ENCODE measurements at places on chromosomes 1 and 21.
A peak's percentile ranks its signal among the peaks of the same experiment; 100 is the strongest.

DNA sequence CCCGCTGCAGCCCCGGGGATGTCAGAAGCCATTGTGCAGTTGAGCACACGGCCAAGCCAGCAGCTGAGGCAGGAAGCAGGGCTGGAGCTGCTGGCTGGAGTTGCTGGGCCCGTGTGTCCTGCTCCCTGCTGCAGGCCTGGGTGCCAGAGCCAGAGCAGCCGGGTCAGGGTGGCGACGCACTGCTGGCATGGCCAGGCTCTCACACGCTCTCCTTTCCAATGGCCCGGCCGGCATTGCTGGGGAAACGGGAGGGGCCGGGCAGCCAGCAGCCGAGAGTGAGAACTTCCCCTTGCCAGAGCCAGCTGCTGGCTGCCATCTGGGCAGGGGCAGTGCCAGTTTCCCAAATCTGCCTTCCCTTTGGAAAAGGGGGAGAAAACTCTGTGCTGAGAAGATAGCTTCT lies 82.4 kb upstream of the PROX1 start:
- DNase-seq = peak; percentile 39

DNA sequence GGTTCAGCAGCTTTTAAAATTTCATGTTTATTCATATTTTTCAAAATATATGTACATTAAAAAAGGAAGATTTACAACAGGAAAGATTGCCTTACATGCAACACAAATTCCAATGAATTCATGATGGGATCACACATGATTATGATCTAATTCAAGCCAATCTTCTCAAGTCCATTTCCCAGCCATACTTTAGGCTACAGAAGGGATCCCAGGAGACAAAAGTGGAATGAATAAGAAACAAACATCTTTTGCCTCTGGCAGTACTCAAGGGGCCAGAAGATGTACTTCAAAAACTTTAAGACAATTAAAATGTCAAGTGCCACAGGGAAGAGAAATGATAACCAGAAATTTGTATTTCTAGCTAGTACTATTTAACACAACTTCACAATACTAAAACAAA lies 10.2 kb upstream of the SH2D5 start:
- DNase-seq = no peak

DNA sequence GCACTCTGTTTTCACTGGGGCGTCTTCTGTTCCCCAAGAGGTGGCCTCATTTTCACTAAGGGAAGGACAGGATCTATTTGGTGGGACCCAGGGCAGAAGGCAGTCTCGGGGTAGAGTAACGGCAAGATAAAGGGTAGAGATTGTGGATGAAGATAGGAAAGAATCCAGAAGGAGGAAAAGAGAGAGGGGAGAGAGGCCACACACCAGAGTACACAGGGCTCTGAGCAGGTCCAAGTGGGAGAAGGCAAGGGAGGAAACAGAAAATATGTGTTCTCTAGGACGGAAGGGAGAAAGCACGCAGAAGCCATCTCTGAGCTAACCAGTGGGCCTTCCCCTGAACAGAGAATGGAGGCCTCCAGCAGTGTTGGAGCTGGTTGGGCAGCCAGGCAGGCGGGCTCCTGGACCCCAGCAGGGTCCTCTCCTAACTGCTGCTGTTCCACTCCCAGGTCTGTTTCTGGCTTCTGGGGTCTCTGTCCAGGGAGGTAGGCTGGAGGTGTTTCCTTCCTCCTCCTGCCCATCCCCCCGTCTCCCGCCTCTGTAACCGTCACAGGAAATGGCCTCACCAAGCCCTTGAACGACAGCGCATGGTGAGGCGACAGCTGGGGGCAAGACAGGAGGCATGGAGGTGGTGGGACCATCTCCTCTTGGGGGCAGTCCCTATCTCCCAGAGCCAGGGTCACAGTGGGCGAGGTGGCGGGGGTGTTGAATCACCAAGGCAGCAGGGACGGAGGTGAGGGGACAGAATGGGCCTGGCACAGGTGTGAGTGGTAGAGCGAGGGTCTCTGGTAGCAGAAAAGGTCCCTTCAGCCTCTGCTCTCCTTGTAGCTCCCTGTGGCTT lies 649 bp downstream of the PTPN7 start:
- DNase-seq = no peak

- no peak for DNase-seq
Measured at GRCh38 chr1:46526013-46526690, 25.3 kb downstream of the KNCN start.

- no peak for DNase-seq
Measured at GRCh38 chr1:3014443-3015268, 6.6 kb upstream of the ACTRT2 start.

- DNase-seq = no peak
Measured at GRCh38 chr1:54569339-54569738, 21.3 kb downstream of the ACOT11 start.

DNA sequence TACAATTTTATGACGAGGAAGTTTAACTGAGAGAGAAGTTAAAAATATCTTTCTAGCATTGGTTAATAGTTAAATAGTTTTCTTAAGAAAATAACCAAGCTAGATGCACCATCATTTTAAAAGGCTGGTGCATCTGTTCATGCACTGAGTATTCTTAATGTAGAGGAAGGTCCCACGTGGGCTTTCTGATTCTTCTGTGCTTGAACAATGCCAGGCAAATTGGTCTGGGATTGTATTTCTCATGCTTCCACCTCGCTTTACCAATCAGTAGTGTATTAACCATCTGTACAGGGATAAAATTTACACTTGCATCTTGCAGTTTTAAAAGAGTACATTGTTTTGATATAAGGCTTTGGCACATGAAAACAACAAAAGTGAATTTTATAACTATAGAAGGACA lies 47.4 kb upstream of the MTF2 start:
- no peak for DNase-seq

GRCh38 chr1:51348147-51348527 lies 17.8 kb upstream of the TTC39A start:
- no peak for DNase-seq

- DNase-seq = no peak
Measured at GRCh38 chr1:202806845-202807450, 1.3 kb downstream of the KDM5B start.

- DNase-seq = no peak
Measured at GRCh38 chr1:201391651-201392511, 7.2 kb downstream of the LAD1 start.

DNA sequence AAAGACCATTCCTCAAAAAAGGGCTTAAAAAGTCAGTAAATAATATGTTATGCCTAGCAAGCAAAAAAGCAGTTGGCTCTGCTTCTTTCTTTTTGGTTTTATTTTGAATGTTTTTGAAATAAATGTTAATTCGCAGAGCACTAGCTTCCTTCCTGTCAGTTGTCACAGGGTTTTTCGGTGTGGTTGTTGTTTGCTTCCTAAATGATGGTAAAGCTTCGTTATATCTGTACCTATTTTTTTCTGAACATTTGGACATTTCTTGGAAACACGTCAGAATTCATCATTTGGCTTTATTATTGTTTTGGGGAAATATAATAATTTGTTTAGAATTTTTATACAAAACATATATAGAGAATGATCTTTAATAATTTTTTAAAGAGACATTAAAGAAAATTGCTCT lies 351.9 kb upstream of the SGIP1 start:
- no peak for DNase-seq

GRCh38 chr1:150144606-150145005 lies 5.1 kb upstream of the PLEKHO1 start:
- no peak for DNase-seq

DNA sequence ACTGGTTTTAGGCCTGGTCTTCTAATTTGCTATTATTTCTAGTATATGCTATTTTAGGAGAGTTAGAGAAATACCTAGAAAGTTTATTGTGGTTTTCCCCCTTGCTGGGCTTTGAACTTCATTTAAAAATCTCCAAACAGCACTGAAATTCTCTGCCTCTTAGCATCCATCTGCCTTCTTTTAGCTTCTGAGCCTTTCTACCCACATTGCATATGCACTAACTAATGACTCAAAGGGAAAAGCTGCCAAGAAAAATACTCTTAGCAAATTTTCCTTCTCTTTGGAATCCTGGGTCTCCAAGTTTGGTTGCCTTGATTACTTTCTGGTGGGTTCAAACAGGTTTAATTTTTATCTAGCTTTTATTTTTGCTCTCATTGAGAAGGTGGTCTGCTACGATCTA lies 408.4 kb upstream of the PTBP2 start:
- DNase-seq = no peak

DNA sequence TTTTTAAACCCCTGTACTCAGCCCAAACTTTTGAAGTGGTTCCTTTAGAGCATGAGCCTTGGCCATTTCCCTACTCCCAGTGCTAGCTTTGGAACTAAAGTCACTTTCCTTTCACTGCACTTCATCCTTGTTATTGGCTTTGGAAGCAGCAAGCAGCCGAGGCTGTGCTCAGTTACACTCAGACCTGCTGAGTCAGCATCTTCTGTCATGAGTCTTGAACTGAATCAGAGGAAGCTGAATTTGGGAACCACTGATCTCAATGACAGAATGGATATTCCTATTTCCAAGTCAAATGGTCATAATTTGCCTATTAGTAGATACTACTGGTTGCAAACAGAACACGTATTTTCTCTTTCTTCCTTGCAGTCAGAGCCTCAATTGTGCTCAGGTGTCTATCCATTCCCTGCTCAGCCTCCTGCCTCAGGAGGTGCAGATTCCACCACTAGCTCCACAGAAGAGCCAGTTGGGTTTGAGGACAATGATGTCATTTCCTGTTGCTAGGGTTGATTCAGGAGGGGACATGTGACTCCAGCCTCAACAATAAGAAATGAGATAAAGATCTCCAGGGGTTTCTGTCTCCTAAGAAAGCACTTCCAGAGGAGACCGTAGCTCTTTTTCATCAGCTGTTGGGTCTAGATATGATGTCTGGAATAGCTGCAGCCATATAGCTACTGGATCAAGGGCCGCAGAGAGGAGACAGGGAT lies 44.9 kb upstream of the NTPCR start:
- no peak for DNase-seq

DNA sequence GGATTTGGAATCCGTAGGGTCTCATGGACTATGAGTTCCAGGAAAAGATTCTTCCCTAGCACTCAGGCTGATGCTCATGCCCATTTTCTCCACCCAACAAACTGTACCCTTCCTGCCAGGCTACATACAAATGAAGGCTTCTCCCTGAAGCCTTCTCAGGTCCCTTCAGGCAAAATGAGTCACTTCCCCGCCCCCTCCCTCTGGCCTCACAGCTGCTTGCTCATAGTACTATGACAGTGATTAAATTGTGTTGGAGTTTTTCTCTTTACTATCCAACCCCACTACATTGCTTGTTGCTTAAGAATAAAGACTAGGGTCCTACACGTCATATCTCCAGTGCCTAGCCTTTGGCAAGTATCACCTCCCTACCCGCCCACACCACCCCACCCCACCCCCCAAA lies 207.6 kb upstream of the NFIA start:
- DNase-seq = no peak

GRCh38 chr21:42688841-42689371 lies 35.5 kb downstream of the PDE9A start:
- DNase-seq = no peak

GRCh38 chr1:82861749-82862148 lies 1061.0 kb downstream of the ADGRL2 start:
- no peak for DNase-seq

DNA sequence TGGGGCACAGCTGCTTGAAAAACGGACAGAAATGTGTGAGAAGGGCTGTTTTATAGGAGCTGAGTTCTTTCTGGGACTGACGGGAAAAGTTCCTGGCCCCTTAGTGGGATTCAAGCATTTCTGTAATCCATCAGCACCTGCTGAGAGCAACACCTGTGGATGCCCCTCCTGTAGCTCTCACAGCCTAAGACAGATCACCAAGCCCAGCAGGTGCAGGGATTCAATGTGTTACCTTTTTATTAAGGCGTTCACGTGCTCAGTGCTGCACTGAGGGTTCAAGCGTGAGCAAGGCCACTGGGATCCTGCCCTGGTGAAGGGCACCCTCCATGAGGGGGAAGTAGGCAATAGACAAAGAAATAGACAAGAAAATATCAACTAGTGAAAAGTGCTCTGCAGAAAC lies 14.9 kb downstream of the OLFML2B start:
- no peak for DNase-seq

DNA sequence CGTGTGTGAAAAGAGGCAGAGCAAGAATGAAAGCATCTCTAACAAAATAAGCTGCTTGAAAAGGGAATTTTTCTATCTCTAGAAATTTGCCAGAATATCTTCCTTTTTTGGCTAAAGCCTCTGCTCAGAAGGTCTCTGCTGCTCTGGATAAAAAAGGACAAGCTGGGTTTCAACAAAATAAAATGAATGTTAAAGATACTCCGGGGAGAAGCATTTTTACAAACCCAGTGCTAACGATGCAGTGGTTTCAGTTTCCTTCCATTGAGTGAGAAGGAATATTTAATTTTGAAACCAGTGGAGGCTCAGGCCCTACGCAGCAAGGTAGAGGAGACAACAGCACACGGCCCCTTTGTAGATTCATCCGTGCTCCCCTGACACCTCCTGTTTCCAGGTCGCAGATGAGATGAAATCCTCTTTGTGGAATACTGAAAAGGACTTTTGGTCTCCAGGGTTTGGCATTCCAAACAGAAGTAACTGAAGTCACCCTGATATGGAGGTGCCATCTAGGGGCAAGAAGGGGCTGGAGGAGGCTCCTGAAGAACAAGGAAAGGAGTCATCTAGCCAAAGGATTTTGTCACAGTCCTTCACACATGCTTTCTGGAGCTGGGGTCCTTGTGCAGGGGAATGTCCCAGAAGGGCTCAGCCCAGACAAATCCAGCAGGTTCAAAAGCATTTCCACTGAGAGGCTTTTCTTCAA lies 65.7 kb upstream of the SYT6 start:
- no peak for DNase-seq

DNA sequence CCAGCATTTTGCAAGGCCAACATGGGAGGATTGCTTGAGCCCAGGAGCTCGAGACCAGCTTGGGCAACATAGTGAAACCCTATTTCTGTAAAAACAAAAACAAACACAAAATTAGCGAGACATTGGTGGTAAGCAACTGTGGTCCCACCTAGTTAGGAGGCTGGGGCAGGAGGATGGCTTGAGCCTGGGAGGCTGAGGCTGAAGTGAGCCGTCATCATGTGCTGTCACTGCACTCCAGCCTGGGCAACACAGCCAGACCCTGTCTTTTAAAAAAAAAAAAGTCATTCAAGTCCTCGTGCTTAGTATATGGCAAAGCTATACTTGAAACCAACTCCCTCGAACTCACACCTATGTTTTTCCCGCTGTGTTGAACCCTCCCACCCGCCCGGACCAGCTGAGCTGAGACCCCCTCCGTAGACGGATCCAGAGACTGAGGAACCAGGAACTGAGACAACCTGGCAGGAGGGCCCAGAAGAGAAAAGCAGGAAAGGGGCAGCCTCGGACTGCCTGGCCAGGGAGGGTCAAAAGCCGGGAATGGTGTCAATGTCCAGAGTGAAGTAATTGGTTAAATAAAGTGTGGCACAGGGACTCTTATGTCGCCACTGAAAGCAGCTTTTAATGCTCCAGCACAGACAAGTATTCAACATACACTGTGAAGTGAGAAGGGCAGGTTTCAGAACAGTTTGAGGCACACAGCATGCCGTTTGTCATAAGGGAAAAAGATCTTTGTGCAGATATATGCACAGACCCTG lies 32.8 kb upstream of the CASZ1 start:
- no peak for DNase-seq

All from left cardiac atrium (tissue), 4 donors.